ENCODE measurements at places on chromosomes 2 and 18. TPM values are rescaled to one million over a fixed set of nuclear protein-coding genes. Genes with fewer than 3 reads are reported as not detected.

The CROCC2 gene
- total RNA-seq: not detected

The CCDC121 gene
- total RNA-seq: 8.6 TPM

The SFXN5 gene
- total RNA-seq: 9.7 TPM

The DSG4 gene
- not detected for total RNA-seq

The SAG gene
- total RNA-seq: not detected

The DQX1 gene
- not detected for total RNA-seq

The FOXI3 gene
- not detected for total RNA-seq

The CDH20 gene
- not detected for total RNA-seq

The STPG4 gene
- total RNA-seq: 1.1 TPM

The CHRNG gene
- total RNA-seq: not detected

The CDH19 gene
- total RNA-seq: 69.6 TPM

The SCN7A gene
- 117 TPM for total RNA-seq

All from sigmoid colon (tissue), 7 donors.